ENCODE measurements at places on chromosomes 16 and 17.

DNA sequence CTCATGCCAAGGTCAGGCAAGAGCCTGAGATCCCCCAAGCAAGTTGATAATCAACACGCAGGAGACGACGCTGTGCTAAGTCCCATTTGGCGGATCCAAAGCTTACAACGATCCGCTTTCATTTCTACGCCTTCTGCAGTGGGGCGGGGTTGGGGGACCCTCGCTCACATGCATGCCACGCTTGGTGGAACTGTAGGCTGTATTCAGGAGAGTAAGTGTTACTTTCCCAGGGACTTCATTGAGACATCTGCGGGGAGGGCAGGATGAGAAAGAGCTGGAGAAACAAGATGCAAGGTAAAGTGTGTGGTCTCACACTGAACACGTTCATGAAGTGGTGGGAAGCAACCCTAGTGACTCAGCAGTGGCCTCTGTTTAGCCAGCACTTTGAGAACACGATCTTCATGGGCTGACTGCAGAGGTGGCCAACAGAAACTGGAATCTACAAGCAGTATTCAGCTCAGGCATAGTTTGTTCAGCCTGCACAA is 100.5 kb downstream of the XYLT1 start:
- DNase-seq = peak; percentile 41

DNA sequence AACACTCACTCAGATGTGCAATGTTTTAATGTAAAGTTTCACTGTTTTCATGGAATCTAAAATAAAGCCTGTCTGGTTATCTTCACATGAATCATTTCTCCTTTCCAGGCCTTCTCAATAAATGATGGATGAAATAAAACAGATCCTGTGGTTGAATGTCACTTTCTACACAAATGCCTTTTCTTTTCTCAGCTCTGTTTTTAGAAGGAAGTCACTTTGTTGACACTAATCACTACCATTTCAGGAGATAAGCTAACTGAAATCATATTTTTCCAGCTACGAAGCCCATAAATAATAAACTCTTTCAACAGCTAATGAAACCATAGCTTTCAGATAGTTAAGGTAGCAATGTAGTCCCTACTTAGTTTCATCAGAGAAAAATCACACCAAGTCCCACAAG is 17.9 kb downstream of the NME2 start:
- DNase-seq = no peak

DNA sequence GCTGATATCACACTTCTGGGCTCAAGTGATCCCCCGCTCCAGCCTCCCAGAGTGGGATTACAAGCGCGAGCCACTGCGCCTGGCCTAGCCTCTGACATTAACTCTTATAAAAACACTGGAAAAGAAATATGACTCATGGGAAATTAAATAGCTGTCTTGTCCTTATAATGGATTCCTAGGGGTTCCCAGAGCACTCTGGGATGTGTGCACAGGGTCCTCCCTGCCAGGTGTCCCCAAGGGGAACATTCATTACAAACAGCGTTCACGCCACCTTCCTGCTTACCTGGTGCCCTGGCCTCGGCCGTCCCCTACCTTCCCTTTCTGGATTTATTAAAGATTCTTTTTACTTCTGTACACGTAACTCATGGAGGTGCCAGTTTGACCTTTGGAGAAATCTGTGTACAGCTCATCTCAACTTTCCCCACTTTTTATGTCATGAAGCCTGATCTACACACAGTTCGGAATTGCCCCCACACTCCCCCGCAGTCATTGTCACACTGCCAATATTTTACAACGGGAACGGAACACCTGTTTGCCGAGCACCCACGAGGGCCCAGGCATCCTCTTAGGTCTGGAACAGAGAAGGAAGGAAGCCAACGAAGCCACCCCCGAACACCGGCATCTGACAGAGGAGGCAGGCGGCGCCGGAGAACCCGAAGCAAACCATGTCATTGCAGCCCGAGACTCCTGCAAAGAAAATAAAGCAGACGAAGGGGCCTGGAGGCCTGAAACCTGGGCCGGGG is 39.7 kb upstream of the MEAK7 start:
- DNase-seq = no peak

- DNase-seq = no peak
These were observed 5.6 kb downstream of the ALOX12 start for GRCh38 chr17:7001318-7001961.

- DNase-seq = no peak
These were observed 33.0 kb downstream of the LYRM1 start for GRCh38 chr16:20933589-20933988.

GRCh38 chr17:55466671-55467070 is 44.6 kb downstream of the SMIM36 start:
- no peak for DNase-seq

DNA sequence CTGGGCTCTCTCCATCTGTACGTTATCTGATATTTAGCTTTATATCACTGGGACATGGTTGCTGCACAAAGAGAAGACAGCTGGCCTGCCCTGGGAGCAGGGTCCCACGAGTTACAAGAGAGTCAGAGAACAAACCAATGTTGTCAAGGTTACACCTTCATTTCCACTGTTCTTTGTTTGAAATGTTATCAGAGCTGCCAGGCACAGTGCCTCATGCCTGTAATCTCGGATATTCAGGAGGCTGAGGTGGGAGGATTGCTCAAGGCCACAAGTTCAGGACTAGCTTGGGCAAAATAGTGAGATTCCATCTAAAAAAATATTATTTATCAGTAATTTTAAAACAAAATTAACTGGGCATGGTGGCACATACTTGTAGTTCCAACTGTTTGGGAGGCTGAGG is 34.6 kb downstream of the ATP6V0A1 start:
- no peak for DNase-seq

GRCh38 chr17:66684261-66684660 is 150.7 kb upstream of the CACNG5 start:
- DNase-seq = no peak

- DNase-seq = no peak
These were observed 24.2 kb upstream of the NXPH3 start for GRCh38 chr17:49551221-49552069.

DNA sequence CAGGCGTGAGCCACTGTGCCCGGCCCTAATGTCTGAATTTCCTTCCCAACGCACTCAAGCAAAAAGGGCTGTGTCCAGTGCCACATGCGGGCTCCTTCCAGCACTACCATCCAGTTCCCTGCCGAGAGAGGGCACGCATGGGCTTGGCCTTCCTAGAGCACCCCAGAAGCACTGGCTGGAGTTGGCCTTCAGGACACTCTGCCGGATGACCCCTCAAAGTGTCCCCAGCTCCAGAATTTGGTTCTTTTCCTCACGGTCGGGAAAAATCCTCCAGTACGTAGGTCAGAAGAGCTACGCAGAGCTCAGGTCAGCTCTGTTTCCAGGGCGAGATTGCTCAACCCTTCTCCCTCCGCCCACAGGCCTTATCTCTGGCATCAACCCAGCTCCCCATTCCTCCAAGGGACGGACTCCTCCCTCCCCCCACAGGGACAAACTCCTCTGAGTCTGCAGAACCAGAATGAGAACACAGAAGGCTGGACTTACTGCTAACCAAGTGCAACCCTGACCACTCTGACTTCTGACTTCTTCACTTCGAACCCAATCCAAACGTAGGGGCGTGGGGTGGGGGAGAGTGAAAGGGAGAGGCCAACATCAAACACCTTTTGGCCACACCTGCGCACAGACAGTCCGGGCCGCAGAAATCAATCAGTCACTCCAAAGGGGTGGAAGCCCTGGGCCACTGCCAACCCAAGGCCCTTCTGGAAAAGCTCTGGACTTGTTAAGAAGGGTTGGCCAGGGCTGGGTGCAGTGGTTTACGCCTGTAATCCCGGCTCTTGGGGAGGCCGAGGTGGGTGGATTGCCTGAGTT is 3.6 kb downstream of the CDC42EP4 start:
- DNase-seq = peak; percentile 51

DNA sequence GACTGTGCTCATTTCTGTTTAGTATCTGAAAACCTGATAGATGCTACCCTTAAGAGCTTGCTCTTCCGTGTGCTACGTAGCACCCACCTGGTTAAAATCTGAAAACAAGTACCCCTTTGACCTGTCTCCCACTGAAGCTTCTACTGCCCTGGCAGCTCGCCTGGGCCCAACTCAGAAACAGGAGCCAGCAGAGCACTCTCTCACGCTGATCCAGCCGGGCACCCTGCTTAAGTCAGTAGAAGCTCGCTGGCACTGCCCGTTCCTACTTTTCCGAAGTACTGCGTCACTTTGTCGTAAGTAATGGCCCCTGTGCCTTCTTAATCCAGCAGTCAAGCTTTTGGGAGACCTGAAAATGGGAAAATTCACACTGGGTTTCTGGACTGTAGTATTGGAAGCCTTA is 18.9 kb downstream of the NTAN1 start:
- no peak for DNase-seq

DNA sequence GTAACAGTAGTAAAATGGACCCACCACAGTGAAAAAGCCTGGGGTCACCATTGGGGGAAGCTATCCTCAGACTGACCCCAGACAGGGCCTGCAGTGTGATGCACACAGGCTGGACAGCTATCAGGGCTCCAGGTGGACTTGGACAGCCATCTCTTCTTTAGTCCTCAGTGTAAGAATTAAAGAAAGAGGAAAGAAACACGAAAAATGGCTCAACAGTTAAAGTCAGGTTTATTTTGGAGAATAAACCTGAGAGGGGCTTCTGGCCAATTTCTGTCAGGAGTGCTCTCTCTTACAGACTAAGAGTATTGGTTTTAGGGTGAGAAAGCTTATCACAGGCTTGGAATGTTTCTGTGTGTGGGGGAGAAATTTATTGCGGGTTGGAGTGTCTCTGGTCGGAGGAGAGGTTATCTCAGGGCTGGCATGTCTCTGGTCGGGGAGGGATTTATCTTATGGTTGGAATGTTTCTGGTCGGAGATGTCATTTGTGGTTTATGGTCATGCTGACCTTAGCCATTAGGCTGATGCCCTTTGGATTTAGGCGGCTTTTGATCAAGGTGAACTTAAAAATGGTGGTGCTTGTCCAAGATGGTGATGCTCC is 10.8 kb upstream of the B4GALNT2 start:
- no peak for DNase-seq

- peak; percentile 72 for DNase-seq
These were observed 14.2 kb upstream of the SLC6A2 start for GRCh38 chr16:55641430-55642056.

GRCh38 chr16:67846320-67847063 is at the start of gene NUTF2:
Gene NUTF2, plus strand, starts transcription at chr16:67846933. Its CDS starts 18,198 bp downstream, at chr16:67865131.
- DNase-seq = peak; percentile 91

- no peak for DNase-seq
These were observed 26.6 kb downstream of the LIG3 start for GRCh38 chr17:35006961-35007360.

- no peak for DNase-seq
These were observed 116.4 kb upstream of the SMURF2 start for GRCh38 chr17:64778240-64779097.

DNA sequence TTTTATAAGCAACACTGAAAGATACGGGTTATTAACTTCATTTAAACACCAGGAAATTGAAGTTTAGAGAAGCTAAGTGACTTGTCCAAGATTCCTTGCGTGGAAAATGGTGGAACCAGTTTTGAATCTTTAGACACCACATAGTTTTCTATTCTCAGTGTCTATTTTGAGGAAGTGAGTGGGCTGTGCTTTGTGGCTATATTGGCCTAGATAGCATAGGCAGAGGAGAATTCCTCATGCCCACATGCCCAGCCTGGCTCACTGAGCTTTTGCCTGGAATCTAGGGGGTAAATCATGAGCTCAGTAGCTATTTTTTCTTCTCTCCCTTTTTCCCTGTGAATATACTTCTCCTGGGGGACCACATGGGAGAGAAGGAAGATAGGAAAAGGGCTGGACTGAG is 431.3 kb downstream of the HS3ST3B1 start:
- no peak for DNase-seq

DNA sequence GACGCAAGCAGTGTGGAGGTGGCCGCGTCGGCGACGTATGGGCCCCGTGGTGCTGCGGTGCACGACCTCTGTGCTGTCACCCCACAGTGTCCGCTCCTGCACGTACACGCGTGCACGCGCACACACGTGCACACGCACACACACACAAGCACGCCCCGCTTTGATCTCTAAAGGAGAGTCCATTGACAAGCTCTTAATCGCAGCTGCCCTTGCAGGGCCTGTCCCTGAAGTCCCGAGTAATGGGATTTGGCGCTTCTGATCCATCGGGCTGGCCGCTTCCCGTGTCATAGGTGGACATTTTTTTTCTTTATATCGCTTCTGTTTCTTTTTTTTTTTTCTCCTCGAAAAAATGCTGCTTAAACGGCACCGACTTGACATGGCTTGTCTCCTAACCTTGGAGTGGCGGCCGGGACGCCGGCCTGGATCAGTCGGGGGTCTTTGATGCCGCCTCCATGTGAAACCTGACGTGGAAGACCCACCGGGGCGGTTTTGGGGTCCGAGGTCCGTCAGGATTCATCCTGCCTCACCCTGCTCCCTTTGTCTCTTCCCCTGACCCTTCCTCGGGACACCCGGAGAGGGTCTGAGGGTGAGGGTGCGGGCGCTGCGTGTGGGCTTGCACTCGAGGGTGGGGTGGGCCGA is 8.3 kb upstream of the AXIN1 start:
- DNase-seq = no peak

DNA sequence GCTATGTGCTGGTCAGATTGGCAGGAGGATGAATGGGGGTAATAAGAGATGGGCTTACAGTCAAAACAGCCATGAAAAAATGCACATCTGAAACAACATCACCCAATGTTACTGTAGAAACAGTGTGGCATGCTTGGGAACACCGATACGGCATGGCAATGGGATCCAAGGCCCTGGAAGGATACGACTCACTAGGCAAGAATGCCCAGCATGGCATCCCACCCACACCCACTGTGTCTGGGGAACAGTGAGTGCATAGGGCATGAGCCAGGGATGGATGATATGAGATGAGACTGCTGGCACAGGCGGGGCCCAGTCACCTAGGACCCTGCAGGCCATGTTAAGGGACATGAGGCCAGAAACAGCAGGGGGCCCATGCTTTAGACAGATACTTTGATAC is 11.5 kb downstream of the TRIM25 start:
- DNase-seq = peak; percentile 67

DNA sequence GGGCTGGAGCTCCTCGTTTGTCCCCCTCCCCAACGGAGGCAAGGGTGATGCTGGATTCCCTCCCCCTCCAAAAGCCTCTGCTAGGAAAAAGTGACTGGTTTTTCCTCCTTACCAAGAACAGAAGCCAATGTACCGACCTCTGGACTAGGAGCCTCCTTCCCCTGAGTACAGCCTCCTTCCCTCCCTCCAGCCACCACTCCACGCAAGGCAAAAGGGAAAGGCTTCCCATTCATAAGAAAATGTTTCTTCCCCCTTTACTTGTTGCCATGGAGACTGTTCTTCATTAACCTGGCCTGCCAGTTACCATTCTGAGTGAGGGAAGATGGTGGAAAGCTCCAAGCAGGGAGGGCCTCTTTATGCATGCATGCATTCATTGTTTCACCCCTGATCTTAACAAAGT is 4.3 kb upstream of the PIMREG start:
- DNase-seq = no peak

DNA sequence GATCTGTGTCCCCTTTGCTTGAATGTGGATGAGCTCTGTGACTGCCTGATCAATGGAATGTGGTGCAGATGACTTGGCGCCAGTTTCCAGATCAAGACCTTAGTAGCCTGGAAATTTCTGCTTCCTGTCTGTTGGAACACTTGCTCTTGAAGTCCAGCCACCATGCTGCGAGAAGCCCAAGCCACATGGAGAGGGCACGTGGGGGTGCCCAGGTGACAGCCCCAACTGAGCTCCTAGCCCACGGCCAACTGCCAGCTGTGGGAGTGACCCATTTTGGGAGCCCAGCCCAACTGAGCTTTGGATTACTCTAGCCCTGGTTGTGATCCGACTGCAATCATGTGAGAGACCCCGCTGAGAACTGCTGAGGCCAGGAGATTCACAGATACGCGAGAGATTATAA is 3.3 kb upstream of the ITGAM start:
- no peak for DNase-seq

Data from AG08395 (cell line).